ENCODE measurements at places on chromosomes 1 and 21.

DNA sequence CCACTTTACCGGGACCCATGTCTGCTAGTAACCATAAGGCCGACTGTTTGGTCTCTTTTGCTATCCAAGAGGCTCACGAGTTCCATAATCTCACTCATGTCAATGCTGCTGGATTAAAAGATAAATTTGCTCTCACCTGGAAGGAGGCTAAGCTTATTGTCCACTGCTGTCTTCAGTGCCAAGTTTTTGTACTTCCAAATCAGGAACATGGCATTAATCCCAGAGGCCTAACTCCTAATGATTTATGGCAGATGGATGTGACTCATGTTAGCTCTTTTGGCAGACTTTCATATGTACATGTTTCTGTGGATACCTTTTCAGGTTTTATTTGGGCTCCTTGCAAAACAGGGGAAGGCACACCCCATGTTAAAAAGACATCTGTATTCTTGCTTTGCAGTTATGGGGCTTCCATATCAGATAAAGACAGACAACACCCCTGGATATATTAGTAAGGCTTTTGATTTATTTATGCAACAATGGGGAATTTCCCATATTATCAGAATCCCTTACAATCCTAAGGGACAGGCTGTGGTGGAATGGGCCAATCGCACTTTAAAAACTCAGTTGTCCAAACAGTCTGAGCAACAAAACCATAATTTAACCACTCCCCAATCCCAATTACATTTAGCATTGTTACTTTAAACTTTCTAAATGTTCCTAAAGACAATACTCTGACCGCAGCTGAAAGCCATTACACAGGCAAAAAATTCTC lies 162.7 kb downstream of the IER5 start:
- no peak for DNase-seq

- no peak for DNase-seq
These were observed 39.3 kb upstream of the EPS8L3 start for GRCh38 chr1:109802901-109803561.

GRCh38 chr1:143699731-143700130 lies 272.1 kb downstream of the FAM72C start:
- DNase-seq = no peak

GRCh38 chr1:227234998-227235405 lies 83.3 kb downstream of the CDC42BPA start:
- no peak for DNase-seq

- no peak for DNase-seq
These were observed 210.6 kb downstream of the DNM3 start for GRCh38 chr1:172051898-172052297.

GRCh38 chr21:29499734-29500343 lies 201.1 kb downstream of the BACH1 start:
- peak; percentile 1 for DNase-seq

DNA sequence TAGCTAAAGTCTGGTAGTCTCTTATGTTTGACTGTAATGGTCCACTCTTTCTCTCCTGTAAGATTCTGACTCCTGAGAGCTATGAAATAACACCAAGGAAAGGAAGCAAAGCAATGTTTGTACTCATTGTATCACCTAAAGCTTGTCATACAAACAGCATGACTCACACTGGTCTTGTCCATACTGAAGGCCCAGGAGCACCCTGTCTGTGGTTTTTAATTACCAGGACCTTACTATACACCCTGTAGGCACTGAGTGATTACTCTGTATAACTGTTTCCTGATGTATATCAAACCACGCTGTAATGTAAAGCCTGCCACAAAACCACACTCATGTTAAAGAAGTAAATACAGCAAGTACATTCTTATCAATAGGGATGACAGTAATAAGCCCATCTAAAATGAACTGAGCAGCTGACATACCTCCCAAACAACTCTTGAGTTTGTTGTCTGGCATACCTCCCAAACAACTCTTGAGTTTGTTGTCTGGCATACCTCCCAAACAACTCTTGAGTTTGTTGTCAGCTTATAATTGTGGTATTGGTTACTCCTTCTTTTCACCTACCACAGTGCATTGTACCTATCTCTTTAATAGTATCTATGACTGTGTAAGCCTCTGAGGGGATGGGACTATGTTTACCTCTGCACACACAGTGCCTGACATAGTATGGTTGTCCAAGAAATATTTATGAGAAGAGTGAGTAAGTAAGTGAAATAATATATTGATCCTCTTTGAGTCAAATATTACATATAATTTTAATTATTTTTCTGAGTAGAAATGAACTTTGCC lies 11.6 kb upstream of the TNFSF18 start:
- DNase-seq = no peak

DNA sequence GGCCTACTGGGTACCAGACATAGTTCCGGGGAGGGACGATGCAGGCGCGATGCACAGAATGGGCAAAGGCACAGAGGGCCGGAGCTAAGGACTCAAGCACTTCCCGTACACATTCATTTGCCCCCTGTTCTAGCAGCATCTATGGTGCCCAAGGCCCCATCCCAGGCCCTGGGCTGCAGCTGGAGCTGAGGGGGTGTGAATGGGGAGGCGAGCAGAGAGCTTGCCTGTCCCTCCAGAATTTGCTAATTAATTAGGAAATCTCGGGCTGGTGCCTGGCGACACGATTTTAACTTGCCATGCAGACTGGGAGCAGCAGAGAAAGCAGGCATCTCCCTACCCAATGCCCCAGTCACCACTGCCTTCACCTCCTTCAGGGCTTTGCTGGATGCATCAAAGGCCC lies 35.9 kb downstream of the EPHA2 start:
- DNase-seq = no peak

GRCh38 chr1:4108331-4108730 lies 208.3 kb upstream of the C1orf174 start:
- no peak for DNase-seq

GRCh38 chr1:38783640-38784229 lies 75.8 kb downstream of the RRAGC start:
- DNase-seq = no peak

DNA sequence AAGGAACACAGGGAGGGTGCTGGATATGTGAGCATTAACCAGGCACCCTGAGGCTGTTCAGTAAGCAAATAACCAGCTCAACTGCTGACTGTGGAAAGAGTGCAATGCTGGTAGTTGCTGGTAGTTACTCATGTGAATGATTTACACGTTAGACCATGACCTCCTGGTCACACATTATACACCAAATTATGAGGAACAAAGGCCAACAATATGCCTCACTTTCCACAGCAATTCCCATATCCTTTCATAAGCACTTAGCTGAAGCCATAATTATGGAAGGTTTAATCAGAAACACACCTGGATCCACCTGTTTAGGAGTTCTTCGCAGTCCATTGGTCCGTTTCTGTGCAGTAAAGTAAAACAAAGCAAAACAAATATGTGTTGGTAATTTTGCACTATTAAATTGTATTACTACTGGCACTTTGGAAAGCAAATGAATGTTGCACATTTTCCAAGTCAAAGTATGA lies 281.8 kb downstream of the VAV3 start:
- no peak for DNase-seq

GRCh38 chr1:3028531-3029282 lies 7.4 kb downstream of the ACTRT2 start:
- no peak for DNase-seq

- DNase-seq = peak; percentile 29
These were observed 5.1 kb downstream of the TMEM201 start for GRCh38 chr1:9593492-9594465.

DNA sequence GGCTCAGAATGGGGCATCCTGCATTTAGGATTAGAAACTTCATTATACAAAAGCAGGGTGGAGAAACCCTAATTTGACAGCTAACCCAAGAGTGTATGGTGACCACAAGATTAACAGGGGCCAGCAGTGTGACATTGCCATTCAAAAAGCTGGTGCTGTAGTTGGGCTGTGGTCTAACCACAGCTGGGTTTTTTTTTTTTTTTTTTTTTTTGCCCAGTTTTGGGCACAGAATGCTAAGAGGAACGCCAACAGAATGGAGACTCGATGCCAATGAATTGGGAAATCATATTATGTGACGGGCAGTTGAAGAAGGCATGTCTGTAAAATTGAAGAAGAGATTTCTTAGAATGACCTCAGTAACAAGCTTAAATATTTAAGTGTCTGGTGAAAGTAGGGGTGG lies 58.4 kb downstream of the NFIA start:
- no peak for DNase-seq

- no peak for DNase-seq
These were observed 25.8 kb downstream of the CDC7 start for GRCh38 chr1:91526496-91526895.

- no peak for DNase-seq
These were observed 150.6 kb upstream of the HOOK1 start for GRCh38 chr1:59664166-59664565.

DNA sequence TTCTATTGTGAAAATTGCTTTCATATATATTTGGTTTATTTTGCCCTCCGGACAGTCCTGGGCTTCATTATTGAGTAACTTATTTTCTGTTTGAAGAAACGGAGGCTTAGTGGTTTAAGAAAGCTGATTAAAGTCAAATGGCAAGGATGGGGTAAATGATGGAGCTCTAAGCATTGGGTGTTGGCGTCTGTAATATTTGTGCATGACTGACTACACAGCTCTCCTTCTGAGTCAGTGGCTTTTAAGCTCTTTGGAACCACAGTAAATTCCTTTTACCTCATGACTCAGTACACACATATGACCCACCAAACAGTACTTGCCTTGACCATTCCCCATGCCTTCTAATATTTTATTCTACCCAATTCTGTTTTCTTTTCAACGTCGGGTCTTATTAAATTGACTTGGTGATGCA lies 21.0 kb downstream of the B3GALT5 start:
- no peak for DNase-seq

GRCh38 chr1:101371259-101371658 lies 134.4 kb downstream of the S1PR1 start:
- DNase-seq = no peak

- DNase-seq = no peak
These were observed 552 bp downstream of the PLD5 start for GRCh38 chr1:242523719-242524570.
